AG04450 (cell line): ENCODE measurements at places on chromosomes 5 and 9.

DNA sequence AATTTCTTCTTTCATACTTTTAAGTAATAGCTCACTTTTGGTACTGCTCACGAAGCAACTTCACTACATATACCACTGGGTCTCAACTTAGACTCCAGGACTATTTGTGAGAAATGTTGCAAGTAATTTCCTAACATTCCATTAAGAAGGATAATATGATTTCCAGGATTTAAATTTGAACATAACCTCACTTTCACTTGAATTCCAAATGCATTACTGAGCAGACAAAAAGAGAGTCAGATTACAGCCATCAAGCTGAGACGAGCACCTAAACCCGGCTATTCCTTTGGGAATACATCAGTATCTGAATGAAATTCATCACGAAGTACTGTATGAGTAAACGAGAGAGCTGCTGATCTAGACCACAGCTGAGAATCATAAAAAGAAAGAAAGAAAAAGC is 47.3 kb downstream of the LIFR start:
- DNase-seq, result peak; percentile 36

DNA sequence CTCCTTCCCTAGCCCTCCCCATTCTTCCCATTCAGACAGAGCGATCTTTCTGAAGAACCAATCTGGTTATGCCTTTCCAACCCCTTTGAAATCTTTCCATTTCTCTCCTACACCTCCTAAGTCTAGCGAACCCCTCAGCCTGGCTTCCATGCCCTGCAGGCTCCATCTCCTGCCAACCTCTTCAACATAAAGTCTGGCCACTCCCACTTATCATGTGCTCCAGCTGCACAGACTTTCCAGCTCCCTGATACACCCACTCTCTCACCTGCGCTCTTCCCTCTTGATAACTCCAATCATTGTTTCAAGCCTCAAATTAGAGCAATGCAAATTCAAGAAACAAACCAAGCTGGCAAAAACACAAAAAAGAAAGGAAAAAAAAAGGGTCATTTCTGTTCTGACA is 3.8 kb upstream of the ORM1 start:
- no peak for DNase-seq

- DNase-seq, result no peak
Measured at GRCh38 chr5:172038167-172038566, 31.7 kb upstream of the FBXW11 start.

- DNase-seq, result no peak
Measured at GRCh38 chr5:68251386-68251785, 35.8 kb downstream of the PIK3R1 start.

- peak; percentile 39 for DNase-seq
Measured at GRCh38 chr9:121434969-121435368, 64.7 kb downstream of the GGTA1 start.

GRCh38 chr9:79471580-79472543 is 99.9 kb upstream of the TLE4 start:
- no peak for DNase-seq

GRCh38 chr9:136700959-136701667 is 11.3 kb upstream of the DIPK1B start:
- no peak for DNase-seq

DNA sequence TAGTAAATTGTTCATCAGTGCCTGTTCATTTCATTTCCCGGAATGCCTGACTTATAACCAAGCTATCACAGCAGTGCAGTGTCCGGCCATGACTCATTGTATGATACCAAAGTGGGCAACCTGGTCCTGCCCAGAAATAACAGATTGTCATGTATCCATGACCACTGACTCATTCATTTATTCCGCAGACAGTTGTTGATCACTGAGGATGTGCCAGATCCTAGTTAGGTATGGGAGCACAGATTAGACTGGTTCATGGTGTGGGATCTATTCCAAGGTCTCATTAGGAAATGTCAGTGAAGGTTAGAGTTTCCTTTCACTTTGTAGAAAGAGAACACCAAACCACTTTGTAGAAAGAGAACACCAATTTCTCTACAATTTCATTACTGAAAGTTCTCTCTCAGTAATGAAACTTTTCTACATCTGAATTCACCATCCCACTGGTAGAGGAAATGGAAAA is 8.7 kb downstream of the NREP start:
- peak; percentile 67 for DNase-seq

- no peak for DNase-seq
Measured at GRCh38 chr9:112377684-112378327, 2.1 kb upstream of the HSDL2 start.

DNA sequence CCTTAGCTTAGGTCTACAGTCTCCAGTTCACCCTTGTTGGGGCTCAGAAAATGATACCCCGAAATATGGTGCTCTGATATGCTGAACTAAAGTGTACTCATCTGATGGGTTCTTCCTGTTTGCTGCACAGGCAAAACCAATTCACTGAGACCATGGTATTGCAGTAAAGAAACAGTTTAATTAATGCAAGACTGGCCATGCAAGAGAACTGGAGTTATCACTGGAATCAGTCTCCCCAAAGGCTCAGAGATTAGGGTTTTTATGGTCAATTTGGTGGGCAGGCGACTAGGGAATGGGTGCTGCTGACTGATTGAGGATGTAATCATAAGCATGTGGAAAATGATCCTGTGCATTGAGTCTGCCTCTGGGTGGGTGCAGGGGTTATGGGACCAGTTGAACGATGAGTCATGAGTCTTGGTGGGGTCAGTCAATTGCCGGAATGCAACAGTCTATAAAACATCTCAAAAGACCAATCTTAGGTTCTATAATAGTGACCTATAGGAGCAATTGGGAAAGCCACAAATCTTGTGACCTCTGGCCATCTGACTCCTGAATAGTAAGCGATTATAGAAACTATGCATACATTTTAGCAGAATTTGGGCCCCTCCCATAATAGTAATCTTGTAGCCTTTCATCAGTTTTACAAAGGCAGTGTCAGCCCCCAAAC is 113.0 kb upstream of the ANKRD55 start:
- DNase-seq, result no peak

DNA sequence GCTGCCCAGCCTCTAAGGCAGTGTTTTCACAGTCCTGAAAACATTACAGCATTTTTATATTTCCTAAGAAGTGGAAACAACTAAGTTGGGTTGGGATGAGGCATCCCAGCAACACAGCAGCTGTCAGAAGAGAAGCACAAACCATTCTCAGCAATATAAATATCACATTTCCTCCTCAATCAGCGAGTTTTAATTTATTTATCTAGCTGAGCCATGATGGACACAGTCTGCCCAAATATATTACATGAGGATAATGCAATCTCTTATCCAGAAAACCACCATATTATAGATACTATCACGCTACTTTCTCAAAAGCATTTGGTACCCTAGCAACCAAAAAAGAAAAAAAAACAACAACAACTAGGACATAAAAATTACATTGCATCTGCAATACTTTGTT is 158.5 kb downstream of the FSTL4 start:
- no peak for DNase-seq

DNA sequence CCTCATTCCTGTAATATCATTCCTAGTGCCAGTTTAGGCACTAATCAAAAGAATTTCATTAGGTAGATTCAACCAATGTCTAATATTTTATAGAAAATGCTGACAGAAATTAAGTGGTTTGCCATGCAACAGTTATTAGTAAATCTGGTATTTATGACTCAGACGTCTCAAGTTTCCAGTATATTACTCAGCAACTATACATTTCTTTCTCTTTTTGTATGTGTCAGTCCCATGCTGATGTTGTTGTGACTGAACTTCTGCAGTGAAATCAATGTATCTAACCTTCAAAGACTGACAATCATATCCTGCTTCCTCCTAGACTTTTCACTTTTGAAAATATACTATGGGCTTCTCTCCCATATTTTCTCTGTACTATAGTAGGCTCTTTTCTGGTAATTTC is 822.5 kb downstream of the NR2F1-AS1 start:
- no peak for DNase-seq

DNA sequence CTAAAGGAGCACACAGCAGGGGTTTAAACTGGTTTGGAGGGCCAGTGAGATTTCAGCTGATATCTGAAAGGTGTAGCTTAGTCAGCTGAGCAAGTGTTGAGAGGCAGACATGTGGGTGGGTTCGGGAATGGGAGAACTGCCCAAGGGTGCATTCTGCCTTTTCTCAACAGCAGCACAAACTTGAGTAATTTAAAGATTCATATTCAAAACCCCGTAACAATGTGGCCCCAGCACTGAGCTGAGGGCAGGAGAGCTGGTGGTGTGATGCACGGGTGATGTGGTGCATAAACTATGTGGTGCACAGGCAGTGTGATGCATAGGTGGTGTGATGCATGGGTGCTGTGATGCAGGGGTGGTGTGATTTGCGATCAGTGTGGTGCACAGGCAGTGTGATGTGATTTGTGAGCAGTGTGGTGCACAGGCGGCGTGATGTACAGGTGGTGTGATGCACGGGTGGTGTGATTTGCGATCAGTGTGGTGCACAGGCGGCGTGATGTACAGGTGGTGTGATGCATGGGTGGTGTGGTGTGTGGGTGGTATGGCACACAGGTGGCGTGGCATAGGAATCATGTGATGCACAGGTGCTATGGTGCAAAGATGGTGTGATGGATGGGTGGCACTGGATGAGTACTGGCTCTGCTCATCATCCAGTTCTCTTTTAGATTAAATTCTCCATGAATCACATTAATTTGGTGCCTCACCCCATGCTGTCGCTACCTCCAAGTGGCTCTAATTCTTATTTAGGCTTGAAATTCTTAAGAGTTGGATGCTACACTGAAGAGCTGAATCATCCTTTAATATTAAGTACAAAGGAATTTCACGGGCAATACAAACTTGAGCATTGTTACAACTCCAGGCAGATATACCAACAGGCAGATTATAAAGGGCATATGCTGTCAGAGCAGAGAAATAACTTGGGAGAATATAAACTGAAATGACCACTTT is 53.6 kb downstream of the DAP start:
- DNase-seq, result no peak

GRCh38 chr5:59489551-59489950 is 404.0 kb downstream of the PDE4D start:
- DNase-seq, result no peak

- no peak for DNase-seq
Measured at GRCh38 chr9:28342815-28343338, 769.6 kb upstream of the C9orf72 start.

- no peak for DNase-seq
Measured at GRCh38 chr5:111252799-111253545, 28.8 kb downstream of the CAMK4 start.

- DNase-seq, result no peak
Measured at GRCh38 chr9:133521122-133522072, 3.4 kb downstream of the MYMK start.

GRCh38 chr5:96933764-96934707 is 1.8 kb upstream of the LNPEP start:
- peak; percentile 4 for DNase-seq

DNA sequence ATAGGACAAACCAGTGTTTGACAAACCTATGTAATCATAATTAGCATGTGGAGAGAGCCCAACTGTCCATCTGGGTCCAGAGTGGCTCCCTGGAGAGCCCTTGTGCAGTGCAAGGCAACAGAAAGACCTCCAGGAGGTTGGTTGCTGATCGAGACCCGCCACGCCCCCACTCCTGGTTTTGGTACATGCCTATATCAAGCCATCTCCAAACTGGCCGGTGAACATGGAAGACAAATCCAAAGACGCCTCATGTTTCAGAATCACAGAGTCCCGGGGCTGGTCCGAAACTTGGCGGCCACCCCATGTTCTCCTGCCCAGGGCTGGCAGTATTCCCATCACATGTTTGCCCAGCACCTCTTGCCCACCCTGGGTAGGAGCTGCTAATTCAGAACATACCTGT is 140.2 kb downstream of the PAX5 start:
- DNase-seq, result no peak

- no peak for DNase-seq
Measured at GRCh38 chr5:148384380-148384737, 601 bp downstream of the FBXO38 start.

DNA sequence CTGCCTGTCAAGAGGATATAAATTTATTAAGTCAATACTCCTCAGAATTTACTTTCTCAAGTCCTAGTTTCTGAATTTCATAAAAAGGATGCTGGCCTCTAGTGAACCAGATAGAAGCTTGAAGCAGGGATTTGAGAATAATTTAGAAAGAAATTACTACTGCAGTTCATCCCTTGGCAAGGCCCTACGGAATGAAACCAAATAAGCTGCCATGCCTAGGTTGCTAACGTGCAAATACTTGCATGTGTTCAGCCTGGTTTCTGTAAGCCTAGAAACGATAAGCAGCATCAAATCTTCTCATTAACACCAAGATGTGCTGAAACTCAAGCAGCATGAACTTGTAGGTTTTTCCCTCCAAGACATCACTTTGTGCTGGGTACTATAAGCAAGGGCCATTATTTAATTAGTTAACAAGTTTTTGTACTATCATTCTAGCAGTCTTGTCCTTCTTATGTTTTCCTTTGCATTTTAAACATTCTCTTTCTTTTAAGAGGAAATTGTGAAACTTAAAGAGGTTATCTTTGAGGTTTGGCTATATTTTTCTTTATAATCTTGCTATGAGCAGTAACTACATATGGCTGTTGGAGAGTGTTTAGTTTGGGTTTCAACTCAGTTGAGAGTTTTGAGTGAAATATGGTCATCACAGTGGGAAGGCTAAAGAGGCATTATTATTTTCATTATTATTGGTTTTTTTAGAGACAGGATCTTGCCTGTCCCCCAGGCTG is 71.8 kb downstream of the ADAMTSL1 start:
- DNase-seq, result no peak

- DNase-seq, result no peak
Measured at GRCh38 chr9:14957109-14957508, 46.9 kb upstream of the FREM1 start.

DNA sequence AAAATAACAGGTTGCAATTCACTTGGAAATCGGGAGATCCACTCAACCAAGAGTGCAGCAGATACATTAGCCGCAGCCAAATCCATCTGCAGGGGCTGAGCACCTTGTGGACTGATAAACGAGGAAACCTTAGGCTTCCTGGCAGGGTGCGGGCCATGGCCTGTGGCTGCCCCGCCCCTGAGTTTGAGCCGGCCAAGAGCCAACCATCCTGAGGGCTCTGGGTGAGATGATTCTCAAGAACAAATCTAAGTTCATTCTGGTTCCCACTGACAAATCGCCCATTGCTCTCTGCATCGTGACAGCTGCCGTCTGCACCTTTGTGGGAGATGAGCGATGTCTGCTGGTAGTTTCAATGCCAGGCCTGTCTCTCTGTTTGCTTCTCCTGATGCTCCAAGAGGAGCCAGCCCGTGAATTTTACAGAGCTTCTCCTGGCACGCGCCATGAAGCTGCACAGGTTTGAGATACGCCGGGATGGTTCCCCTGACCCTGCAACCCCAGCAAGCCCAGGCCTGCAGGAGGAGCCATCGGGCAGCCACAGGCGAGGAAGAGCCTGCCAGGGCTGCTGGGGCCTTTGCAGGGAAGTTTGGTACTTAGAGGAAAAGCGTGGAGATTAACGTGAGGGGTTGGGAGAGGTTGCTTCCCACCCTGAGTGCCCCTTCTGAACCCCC is 154.0 kb downstream of the OLFM1 start:
- DNase-seq, result no peak

GRCh38 chr9:115032296-115032695 is 85.7 kb downstream of the TNC start:
- no peak for DNase-seq
